ENCODE measurements at places on chromosomes 1 and 21.
A peak's percentile ranks its signal among the peaks of the same experiment; 100 is the strongest.

GRCh38 chr1:24535021-24535424, 20.9 kb upstream of the NCMAP start:
- peak; percentile 47 for DNase-seq

DNA sequence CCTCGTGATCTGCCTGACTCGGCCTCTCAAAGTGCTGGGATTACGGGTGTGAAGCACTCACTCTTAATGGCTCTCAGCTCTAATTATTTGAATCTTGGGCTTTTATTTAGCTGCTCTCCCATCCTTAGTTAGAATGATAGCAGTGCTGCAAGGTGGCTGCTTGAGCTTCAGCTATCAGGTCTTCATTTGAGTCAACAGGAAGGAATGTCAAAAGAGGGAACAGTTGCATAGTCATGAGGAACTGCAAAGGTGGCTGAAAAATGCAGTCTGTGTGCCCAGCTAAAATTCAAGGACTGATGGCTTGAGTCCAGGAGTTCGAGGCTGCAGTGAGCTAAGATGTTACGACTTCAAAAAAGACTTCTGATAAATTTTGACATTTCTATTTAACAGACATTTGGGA, 55.6 kb downstream of the UCK2 start:
- DNase-seq: no peak

DNA sequence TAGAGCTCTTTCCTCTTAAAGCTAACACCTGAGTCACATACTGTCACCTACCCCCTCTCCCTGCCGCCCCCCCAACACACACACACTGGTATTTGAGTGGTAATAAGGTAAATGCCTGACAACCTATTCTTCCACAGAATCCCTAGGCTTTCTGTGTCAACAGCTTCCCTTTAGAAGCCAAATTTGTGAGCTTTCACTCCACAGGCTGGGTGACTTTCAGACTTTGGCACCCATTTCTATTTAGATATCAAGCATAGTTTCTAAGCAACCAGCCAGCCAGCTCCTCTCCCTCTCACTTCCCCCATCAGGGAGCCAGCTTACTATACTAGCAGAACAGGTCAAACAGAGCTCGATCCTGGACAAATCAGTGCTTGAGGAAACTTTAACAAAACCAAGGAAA, 3.2 kb upstream of the C1orf74 start:
- DNase-seq: no peak

- DNase-seq: no peak
These were observed 90.4 kb upstream of the PLPPR4 start for GRCh38 chr1:99173900-99174299.

GRCh38 chr1:227910511-227911153, 37.1 kb downstream of the WNT9A start:
- DNase-seq: no peak

DNA sequence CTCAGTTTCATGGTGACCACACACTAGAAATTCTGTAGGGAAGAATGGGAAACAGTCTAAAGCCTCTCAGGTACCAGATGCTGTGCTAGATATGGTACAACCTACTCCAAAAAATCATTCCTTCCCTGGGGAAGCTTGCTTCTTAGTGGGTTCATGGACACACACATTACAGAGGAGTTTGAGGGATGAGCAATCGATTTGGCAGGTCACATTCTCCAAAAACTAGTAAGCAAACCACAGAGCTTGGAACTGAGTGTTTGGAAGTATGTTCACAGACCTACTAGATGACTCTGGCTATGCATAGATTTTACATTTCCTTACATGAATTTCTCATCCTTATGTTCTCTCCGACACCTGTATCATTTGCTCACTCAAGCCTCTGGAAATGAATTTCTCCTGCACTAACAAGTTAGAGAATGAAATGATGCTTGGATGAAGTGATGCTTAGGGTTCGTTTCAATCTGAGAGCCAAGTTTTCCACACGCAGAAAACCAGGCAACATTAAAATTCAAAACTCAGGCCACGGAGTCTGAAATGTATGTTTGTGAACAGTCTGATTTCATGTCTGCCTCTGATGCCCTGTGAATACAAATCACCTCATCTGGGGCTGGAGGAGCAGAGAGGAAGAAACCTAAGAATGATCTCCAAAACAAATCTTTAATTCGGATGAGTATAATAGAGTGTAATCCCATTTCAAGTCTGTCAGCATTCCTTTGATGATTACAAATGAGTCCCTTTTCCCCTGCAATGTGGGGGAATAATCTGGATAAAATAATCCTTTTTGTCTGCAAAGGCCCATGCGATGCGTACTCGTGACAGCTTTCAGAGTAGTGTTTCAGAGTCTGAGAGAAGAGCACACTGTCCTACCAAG, 11.0 kb downstream of the EVA1C start:
- DNase-seq: no peak

GRCh38 chr1:93612510-93612909, 69.1 kb downstream of the BCAR3 start:
- DNase-seq: no peak

GRCh38 chr1:208538587-208538986, 294.4 kb upstream of the PLXNA2 start:
- DNase-seq: no peak

All from stimulated activated CD4-positive, alpha-beta T cell treated with anti-CD3 and anti-CD28 coated beads, TNF-alpha, amount 100 ng/mL, for 1 hour (primary cell).